Right renal cortex interstitium (tissue), 3 donors: ENCODE measurements at places on chromosomes 7 and 10. TPM values are rescaled to one million over a fixed set of nuclear protein-coding genes. Genes with fewer than 3 reads are reported as not detected.

- DNase-seq = no peak
These were observed 444.1 kb upstream of the LRRN3 start for GRCh38 chr7:110646804-110647203.

- DNase-seq = no peak
These were observed 448 bp upstream of the PTER start for GRCh38 chr10:16436367-16436757.

COBL gene
- 23.3 TPM for polyA plus RNA-seq

TEX47 gene
- polyA plus RNA-seq = not detected
